ENCODE measurements at places on chromosomes 12 and 14. TPM values are rescaled to one million over a fixed set of nuclear protein-coding genes. Genes with fewer than 3 reads are reported as not detected.
A peak's percentile ranks its signal among the peaks of the same experiment; 100 is the strongest.

GRCh38 chr12:15599266-15600037 is 189.7 kb downstream of the EPS8 start:
- peak; percentile 65 for DNase-seq

DNA sequence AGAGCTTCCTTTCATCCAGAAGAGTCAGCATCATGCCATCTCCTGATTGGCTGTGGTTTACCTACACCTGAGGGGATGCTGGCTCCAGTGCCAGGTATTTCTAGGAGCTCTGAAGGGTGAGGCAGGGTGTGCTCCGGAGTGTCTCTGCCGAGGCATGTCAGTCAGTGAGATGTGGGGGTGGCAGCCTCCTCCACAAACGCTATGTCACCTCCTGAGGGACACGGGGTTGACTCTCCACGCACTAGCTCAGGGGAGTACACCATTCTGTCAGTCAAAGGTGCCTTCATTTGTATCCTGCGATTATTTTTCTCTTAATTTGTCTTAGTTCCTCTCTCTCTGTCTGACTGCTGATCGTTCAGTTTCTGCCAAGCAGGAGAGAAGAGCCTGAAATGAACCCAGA is 604.5 kb downstream of the VRK1 start:
- DNase-seq, result no peak

DNA sequence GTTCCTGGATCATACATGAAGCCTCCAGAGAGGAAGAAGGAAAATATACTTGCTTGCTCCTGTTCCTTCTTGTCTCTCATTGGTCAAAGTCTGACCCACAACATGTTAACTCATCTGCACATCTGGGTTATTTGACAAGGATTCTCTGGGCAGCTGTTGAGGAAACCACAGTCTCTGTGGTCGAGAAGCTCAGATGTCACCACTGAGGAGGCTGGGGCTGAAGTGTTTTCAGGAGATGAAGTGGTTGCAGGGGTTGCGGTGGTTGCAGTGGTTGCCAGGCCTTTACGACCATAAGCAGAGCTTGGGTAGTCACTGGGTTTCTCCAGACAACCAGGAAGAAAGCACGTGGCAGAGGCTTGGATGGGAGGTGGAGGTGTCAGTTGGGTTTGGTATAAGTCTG is 265.0 kb upstream of the LRIG3 start:
- no peak for DNase-seq

DNA sequence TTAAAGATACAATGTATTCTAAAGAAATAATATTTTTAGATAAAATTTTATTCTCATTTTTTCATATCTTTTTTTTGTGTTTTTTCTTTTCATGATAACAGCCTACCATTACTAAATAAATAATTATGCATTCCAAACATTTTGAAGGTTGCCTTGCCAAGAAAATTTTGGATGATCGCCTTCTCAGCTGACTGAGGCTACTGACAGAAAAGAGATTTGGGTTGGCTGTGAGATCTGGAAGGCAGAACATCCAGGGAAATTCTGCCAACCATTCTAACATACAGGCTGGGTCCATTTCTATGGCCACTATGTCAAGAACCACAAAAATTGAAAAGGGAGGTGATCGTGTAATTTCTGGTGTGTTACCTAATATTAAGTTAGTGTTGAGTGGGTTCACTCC is 48.1 kb downstream of the GALNT8 start:
- DNase-seq, result no peak

GRCh38 chr12:77722536-77722935 is 108.2 kb upstream of the NAV3 start:
- DNase-seq, result no peak

GRCh38 chr12:46364777-46365580 is 7.6 kb downstream of the SLC38A2 start:
- no peak for DNase-seq

DNA sequence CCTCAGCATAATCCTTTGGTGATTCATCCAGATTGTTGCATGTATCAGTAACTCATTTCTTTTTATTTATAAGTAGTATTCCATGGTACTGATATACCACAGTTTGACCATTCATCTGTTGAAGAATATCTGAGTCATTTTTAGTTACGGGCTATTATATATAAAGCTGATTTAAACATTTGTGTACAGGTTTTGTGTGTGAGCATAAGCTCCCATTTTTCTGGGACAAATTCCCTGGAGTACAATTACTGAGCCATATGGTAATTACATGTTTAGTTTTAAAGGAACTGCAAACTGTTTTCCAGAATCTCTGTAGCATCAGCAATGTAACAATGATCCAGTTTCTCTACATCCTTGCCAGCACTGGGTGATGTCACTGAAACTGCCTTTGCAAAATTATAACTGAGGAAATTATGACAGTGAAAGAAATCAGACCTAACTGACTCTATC is 236.2 kb upstream of the KRR1 start:
- DNase-seq, result no peak

- no peak for DNase-seq
These were observed at the start of gene LBHD2 for GRCh38 chr14:103084021-103084919. Gene LBHD2 (plus strand): TSS chr14:103084210. CDS start chr14:103086013, 1,803 bp downstream.

DNA sequence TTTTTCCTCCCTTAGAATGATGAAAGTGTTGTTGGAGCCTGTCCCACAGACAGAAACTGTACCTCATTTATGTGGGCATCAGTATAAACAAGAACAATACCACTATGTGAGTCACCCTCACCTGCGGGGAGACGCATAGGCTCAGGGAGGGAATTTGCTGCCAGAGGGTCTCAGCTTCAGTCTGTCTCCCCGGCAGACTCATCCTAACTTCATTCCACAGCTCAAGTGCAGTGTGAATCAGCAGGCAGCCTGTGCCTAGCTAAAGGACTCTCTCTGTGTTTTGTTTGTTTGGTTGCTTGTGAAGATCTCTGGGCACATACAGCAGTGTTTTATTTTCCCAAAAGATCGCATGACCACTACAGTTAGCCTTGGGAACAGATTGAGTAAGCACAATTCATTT is 98.9 kb downstream of the PRKCH start:
- DNase-seq, result no peak

DNA sequence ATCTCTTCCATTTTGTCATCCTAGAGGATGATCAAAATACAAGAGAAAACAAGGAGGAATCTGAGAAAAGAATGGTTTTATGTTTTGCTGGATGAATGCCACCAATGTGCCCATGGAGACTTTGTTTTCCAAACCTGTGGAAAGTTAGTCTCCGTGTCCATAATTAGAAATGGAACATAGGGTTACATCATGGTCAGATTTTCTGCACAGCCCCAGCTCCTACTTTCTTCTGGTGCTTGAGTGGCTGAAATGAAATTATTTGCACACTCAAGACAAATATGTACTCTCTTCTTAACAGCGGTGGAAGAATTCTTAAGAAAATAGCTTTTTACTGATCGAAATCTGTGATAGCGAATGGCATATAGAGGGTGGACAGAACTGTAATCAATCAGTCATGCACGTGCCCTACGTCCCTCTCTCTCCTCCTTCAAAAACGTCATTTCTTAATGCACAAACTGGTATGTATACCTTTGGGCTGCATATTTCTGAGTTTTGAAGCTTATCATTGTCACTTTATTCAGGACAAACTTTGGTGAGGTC is 825.2 kb downstream of the AACS start:
- DNase-seq, result no peak

DNA sequence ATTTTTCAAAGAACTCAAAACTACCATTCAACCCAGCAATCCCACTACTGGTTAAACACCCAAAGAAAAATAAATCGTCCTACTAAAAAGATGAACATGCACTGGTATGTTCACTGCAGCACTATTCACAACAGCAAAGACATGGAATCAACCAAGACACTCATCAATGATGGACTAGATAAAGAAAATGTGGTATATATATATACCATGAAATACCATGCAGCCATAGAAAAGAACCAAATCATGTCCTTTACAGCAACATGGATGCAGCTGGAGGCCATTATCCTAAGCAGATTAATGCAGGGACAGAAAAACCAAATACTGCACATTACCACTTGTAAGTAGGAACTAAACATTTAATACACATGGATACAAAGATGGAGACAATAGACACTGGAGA is 3.8 kb upstream of the ANO6 start:
- DNase-seq, result no peak

DNA sequence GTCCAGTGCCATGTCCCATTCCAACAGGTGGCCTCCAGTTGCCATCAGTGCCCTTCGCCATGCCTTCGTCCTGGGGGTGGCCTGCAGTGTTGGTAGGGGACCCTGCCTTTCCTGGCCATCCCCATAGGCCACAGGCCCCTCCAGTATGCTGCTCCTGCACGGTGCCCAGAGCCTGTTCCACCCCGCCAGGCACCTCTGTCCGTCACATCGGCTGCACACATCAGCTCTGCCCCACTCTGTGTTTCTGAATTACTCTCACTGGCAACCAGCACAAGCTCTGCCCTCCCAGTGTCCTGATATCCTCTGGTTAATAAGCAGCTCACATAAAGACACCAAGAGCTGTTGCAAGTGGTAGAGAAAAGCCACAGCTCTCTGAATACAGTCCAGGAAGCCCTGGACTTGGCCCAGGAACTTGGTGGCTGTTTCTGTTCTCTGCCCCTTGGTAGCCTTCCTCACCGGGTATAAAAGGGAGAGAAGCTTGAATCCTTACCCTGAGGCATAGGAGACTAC is 31.3 kb upstream of the ATP2A2 start:
- no peak for DNase-seq

DNA sequence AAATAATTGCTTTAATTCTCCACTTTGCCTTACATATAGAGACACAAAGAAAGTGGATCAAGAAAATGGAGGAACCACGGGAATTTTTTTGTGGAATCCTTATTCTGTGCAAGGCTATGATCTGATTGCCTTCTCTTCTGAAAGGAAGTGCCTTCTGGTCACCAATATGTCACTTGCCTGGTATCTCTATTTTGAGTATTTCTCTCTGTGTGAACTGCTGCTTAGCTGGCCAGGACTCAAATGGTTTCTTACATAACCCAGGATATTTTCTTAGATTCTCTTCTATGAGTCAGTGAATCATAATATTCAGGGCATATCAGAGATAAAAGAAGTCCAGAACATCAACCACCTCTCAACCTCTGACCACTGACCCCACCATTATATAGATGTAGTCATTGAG is 156.1 kb downstream of the DIO2 start:
- no peak for DNase-seq

DNA sequence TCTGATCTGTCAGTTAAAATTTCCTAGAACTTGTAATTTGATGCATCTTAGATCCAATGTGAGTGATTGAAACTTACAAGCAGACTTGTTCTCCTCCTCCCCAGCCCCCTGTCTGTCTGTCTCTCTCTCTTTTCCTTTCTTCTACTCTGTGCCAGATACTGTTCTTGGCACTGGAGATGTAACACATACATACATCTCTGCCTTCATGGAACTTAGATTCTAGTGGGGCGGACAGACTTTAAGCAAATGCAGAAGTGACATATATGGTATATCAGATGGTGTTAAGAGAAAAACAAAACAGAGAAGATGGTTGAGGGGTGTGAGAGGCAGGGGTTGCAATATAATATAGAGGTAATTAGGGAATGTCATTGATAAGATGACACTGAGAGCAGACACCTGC is 6.6 kb downstream of the CHST11 start:
- DNase-seq, result no peak

- no peak for DNase-seq
These were observed 759 bp upstream of the KLC1 start for GRCh38 chr14:103628221-103628683.

DNA sequence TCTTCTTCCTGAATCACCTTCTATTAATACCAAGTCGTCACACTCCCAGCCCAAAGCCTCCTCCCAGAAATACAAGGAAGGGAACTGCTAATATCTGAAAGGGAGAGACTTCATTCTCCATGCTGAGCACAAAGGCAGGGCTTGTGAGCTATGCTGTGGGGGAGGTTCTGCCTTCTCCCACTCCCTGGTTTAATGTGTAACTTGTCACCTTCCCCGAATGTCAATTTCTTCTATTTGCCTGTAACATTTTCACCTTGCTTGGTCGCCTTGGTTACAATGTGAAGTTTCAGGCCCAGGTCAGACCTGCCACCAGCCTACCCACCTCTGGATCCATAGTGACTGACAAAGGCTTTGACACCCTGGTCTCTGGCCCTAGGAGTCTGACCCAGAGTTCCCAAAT is 82.0 kb upstream of the ESRRB start:
- DNase-seq, result no peak

DNA sequence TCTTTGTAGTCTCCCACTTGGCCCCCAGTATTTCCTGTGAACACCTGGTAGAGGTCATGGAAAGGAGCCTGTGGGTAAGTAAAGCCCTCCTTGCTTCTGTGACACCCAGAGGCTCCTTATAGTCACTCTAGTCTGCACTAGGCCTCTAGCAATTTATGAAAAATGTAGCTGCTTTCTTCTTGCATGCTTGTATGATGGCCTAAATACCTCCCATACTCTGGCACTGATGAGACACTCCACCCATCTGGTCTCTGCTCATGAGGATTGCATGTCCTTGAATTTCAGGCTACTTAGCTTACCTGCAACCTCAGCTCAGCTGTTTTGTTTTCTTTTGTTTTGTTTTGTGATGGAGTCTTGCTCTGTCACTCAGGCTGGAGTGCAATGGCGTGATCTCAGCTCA is 4.6 kb upstream of the A2ML1 start:
- no peak for DNase-seq

- DNase-seq, result no peak
These were observed 11.4 kb upstream of the CYP46A1 start for GRCh38 chr14:99672506-99673304.

- no peak for DNase-seq
These were observed 79.3 kb downstream of the NTF3 start for GRCh38 chr12:5511256-5511643.

DNA sequence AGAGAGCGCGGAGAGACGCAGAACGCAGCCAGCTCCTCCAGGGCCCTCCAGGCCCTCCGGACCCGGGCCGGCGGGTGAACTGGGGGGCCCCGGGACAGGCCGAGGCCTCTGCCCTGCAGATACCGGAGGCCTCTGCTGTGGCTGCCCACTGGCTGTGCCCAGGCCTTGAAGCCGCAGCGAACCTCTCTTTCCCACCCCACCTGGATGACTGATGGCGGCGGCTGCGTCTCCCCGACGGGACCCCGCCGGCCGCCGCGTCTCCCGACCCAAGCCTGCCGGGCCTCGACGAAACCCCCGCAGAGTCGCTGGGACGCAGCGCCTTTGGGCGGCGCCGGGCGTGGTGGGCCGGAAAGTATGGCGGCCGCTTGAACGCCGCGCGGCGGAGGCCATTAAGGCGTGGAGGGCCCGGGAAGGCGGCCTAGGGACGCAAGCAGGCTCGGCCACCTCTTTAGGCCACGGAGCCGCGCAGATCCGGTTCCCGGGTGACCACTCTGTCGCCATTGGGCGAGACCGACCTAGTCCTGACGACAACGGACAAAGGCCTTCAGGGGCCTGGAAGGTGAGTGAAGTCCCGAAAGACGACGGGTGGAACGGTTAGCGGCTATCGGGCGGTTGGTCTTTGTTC is 8.4 kb upstream of the ERGIC2 start:
- DNase-seq, result no peak

The PYGL gene
- 36.2 TPM for polyA plus RNA-seq

The TAS2R31 gene
- polyA plus RNA-seq, result 0.73 TPM

The ZNF641 gene
- polyA plus RNA-seq, result 18.5 TPM

The CCDC175 gene
- polyA plus RNA-seq, result not detected

The EIF2S3B gene
- polyA plus RNA-seq, result 3.1 TPM

The CORO1C gene
- polyA plus RNA-seq, result 71.6 TPM

The RPGRIP1 gene
- 0.82 TPM for polyA plus RNA-seq

The SLC7A8 gene
- 2.9 TPM for polyA plus RNA-seq

The ARL1 gene
- 75.4 TPM for polyA plus RNA-seq

The FZD10 gene
- polyA plus RNA-seq, result 17.3 TPM
